Activated CD4-positive, alpha-beta T cell treated with anti-CD3 and anti-CD28 coated beads for 36 hours (primary cell): ENCODE measurements at places on chromosomes 6 and 20. TPM values are rescaled to one million over a fixed set of nuclear protein-coding genes. Genes with fewer than 3 reads are reported as not detected.

Gene SUMO4
- 5.3 TPM for total RNA-seq

Gene TDP2
- 41.4 TPM for total RNA-seq

Gene POFUT1
- 51.8 TPM for total RNA-seq

Gene ERGIC3
- 109 TPM for total RNA-seq

Gene MROH8
- 3.0 TPM for total RNA-seq

DNA sequence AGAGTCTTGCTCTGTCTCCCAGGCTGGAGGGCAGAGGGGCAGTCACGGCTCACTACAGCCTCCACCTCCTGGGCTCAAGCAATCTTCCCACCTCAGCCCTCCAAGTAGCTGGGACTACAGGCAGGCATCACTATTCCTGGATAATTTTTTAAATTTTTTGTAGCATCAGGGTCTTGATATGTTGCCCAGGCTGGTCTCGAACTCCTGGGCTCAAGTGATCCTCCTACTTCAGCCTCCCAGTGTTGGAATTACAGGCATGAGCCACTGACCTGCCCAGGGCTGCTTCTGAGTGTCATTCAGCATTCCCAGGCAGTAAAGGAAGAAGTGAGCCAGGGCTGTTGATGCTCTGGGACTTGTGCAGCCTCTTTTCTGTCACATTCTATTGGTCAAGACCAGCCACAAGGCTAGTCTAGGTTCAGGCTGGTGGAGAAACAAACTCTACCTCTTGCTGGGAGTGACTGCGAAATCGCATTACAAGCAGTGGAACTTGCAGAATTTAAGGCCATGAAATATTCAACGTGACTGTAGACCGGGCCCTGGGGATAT, 2.1 kb upstream of the ARFGEF2 start:
- H3K27me3 ChIP-seq = no peaks in the 10 kb centered on the region
- DNase-seq = no peak
- H3K4me3 ChIP-seq = peak overlapping the region; percentile 8
- peak overlapping the region; percentile 19 for H3K27ac ChIP-seq
- H3K36me3 ChIP-seq = peaks cover 2% of the 10 kb centered on the region

DNA sequence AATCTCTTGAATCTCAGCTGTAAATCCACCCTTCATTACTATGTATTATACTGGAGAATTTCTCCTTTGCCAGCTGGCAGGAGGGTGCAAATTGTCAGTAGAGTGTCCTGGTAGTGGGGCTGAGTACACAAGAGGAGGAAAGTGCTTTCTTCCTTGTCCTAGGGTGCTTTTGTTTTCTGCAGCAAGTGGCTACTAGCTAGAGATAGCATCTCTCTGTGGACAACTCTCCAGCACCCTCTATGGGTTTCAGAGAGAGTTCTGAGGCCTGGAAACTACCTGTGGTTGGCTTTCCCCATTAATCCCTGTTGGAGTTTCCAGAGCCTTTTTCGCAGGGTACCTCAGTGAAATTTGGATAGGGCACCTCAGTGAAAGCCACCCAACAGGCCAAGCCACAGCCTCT, 422.5 kb upstream of the RGS17 start:
- no peak overlapping the region for H3K27ac ChIP-seq
- no peaks in the 10 kb centered on the region for H3K36me3 ChIP-seq
- H3K27me3 ChIP-seq = peaks cover 1% of the 10 kb centered on the region
- no peak overlapping the region for H3K4me3 ChIP-seq
- no peak for DNase-seq

DNA sequence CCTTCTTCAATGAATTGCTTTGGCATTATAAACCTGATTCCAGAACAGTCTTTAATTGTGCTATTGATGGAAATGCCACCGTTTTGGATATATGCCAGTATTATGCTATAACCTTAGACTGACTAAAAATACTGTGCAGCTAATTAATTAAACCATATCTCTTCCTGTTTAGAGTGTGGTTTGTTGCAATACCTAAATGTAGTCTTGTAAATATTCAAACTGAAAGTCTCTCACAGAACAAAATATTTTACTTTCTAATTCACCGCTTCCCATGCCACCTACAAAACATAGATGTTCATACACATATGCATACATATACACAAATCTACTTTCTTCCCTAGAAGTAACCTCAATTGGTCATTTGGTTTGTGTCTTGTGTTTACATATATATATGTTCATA, 126.6 kb downstream of the SIM1 start:
- no peak for DNase-seq
- H3K27me3 ChIP-seq = no peaks in the 10 kb centered on the region

- H3K4me3 ChIP-seq = no peak overlapping the region
- H3K27me3 ChIP-seq = peaks cover 2% of the 10 kb centered on the region
- no peaks in the 10 kb centered on the region for H3K36me3 ChIP-seq
Measured at GRCh38 chr6:165769401-165769800, 106.4 kb upstream of the PDE10A start.

DNA sequence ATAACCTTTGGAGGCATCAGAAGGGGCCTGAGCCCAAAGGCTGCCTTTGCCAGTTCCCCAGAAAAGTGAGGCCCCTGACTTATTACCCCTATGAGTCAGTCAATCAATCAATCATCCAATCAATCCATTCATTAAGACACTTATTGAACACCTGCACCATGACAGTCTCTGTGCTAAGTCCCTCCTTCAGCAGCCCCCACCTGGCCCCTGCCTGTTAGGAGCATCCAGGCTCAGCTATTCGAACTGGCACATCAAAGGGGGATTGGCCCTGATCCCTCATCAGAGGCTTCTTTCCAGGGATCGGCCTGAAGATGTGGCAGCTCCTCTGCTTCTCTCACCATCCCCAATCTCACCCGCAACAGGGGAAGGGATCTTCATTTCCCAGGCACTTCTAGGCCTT, 27.7 kb upstream of the VEGFA start:
- H3K4me3 ChIP-seq = no peak overlapping the region
- H3K27me3 ChIP-seq = peaks cover 4% of the 10 kb centered on the region
- no peak for DNase-seq
- no peaks in the 10 kb centered on the region for H3K4me1 ChIP-seq

- H3K27ac ChIP-seq = no peak overlapping the region
- H3K4me3 ChIP-seq = no peak overlapping the region
- peaks cover 6% of the 10 kb centered on the region for H3K4me1 ChIP-seq
- no peaks in the 10 kb centered on the region for H3K27me3 ChIP-seq
Measured at GRCh38 chr6:143159001-143159400, 98.3 kb downstream of the AIG1 start.

GRCh38 chr6:52532457-52532856, 44.4 kb downstream of the TRAM2 start:
- peaks cover 36% of the 10 kb centered on the region for H3K4me1 ChIP-seq
- no peak overlapping the region for H3K27ac ChIP-seq
- no peak overlapping the region for H3K4me3 ChIP-seq
- DNase-seq = no peak
- peaks cover 4% of the 10 kb centered on the region for H3K36me3 ChIP-seq
- no peaks in the 10 kb centered on the region for H3K27me3 ChIP-seq

GRCh38 chr20:46898423-46898822, 3.8 kb downstream of the EYA2 start:
- H3K4me3 ChIP-seq = no peak overlapping the region
- H3K27me3 ChIP-seq = peaks cover 37% of the 10 kb centered on the region
- no peak overlapping the region for H3K27ac ChIP-seq
- DNase-seq = no peak
- no peaks in the 10 kb centered on the region for H3K36me3 ChIP-seq

DNA sequence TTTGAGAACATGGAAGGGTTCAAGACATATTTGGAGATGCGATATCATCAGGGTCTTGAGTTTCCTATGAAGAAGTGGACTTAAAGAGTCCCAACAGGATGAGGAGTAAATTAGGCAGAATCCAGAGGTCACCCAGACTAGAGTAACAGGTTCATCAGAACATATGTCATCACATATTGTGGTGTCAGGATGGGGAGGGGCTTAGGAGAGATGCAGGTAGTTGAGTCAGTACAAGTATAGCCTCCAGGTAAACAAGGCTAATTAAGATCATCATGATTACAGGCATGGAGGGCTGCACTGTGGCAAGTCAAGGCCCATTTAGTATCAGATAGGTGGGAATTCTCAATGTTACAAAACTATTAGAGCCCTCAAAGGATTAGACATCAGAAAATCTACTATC, 90.1 kb upstream of the PAK5 start:
- DNase-seq = no peak
- H3K36me3 ChIP-seq = no peaks in the 10 kb centered on the region
- peaks cover 4% of the 10 kb centered on the region for H3K27me3 ChIP-seq
- H3K4me1 ChIP-seq = no peaks in the 10 kb centered on the region
- H3K4me3 ChIP-seq = no peak overlapping the region
- H3K27ac ChIP-seq = no peak overlapping the region

GRCh38 chr20:50523552-50524167, 13.5 kb downstream of the PTPN1 start:
- H3K27me3 ChIP-seq = no peaks in the 10 kb centered on the region
- peaks cover 50% of the 10 kb centered on the region for H3K4me1 ChIP-seq
- no peak for DNase-seq
- no peak overlapping the region for H3K4me3 ChIP-seq

- H3K4me1 ChIP-seq = peaks cover 4% of the 10 kb centered on the region
- H3K4me3 ChIP-seq = no peak overlapping the region
- no peak overlapping the region for H3K27ac ChIP-seq
- no peaks in the 10 kb centered on the region for H3K27me3 ChIP-seq
- no peak for DNase-seq
Measured at GRCh38 chr20:61976644-61977418, 88.8 kb downstream of the TAF4 start.

GRCh38 chr6:141133836-141134235, 998.9 kb upstream of the GJE1 start:
- H3K36me3 ChIP-seq = no peaks in the 10 kb centered on the region
- H3K27me3 ChIP-seq = no peaks in the 10 kb centered on the region
- DNase-seq = no peak
- H3K4me1 ChIP-seq = no peaks in the 10 kb centered on the region

- H3K36me3 ChIP-seq = peaks cover 1% of the 10 kb centered on the region
- no peak overlapping the region for H3K27ac ChIP-seq
- peaks cover 5% of the 10 kb centered on the region for H3K4me1 ChIP-seq
- no peak overlapping the region for H3K4me3 ChIP-seq
- no peak for DNase-seq
Measured at GRCh38 chr6:162706232-162706631, 21.3 kb downstream of the PRKN start.

GRCh38 chr6:4979426-4979825, 24.4 kb downstream of the RPP40 start:
- H3K27ac ChIP-seq = no peak overlapping the region
- H3K36me3 ChIP-seq = no peaks in the 10 kb centered on the region
- no peak for DNase-seq
- H3K4me1 ChIP-seq = no peaks in the 10 kb centered on the region

GRCh38 chr6:132713352-132714134, at the start of gene VNN1:
Gene VNN1 (minus strand): TSS chr6:132714055. CDS start chr6:132714035, 20 bp downstream.
- H3K27ac ChIP-seq = no peak within 1 kb of the TSS
- H3K4me1 ChIP-seq = no peaks in the 10 kb centered on the region
- no peak for DNase-seq
- H3K27me3 ChIP-seq = peaks cover 14% of the 10 kb centered on the region
- no peaks in the 10 kb centered on the region for H3K36me3 ChIP-seq
- no peak within 1 kb of the TSS for H3K4me3 ChIP-seq

GRCh38 chr6:103139377-103139776, 1720.3 kb downstream of the HACE1 start:
- no peak overlapping the region for H3K27ac ChIP-seq
- H3K4me3 ChIP-seq = no peak overlapping the region
- no peaks in the 10 kb centered on the region for H3K27me3 ChIP-seq
- DNase-seq = no peak
- H3K36me3 ChIP-seq = no peaks in the 10 kb centered on the region

- no peaks in the 10 kb centered on the region for H3K4me1 ChIP-seq
- H3K36me3 ChIP-seq = no peaks in the 10 kb centered on the region
- no peak overlapping the region for H3K4me3 ChIP-seq
- no peaks in the 10 kb centered on the region for H3K27me3 ChIP-seq
- H3K27ac ChIP-seq = no peak overlapping the region
- no peak for DNase-seq
Measured at GRCh38 chr20:51687108-51687507, 81.1 kb downstream of the ATP9A start.

DNA sequence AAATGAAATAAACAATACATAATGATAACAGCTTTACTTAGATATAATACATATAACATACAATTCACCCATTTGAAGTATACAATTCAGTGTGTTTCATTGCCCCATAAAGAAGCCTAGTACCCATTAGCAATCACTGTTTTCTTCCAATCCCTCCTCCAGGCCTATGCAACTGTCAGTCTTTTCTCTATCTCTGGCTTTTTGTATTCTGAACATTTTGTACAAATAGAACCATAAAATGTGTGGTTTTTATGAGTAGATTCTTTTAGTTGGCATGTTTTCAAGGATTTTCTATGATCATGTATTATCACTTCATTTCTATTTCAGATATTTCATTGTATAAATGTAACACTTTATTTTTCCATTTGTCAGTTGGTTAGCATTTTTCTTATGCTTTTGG, 54.6 kb upstream of the MYO6 start:
- H3K27ac ChIP-seq = no peak overlapping the region
- H3K4me3 ChIP-seq = no peak overlapping the region
- peaks cover 31% of the 10 kb centered on the region for H3K36me3 ChIP-seq
- no peak for DNase-seq

DNA sequence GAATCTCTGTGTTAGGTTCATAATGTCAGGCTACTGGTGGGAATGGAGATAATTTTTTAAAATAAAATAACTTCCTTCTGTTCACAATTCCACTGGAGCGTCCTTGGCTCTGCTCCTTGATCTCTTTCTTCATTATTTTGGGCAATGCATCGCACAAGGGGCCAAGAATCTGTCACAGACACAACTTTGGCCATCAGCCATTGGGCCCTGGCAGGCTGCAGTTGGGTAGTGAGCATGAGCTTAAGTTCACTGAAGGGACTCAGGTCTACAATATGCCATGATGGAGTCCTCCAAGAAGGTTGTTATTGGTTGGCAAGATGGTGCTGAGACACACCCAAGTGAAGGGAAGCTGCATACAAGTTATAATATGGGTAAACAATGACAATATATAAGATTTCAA, 40.0 kb downstream of the CYP39A1 start:
- no peaks in the 10 kb centered on the region for H3K36me3 ChIP-seq
- no peak overlapping the region for H3K4me3 ChIP-seq
- H3K27me3 ChIP-seq = peaks cover 20% of the 10 kb centered on the region
- H3K27ac ChIP-seq = no peak overlapping the region
- DNase-seq = no peak
- H3K4me1 ChIP-seq = no peaks in the 10 kb centered on the region

DNA sequence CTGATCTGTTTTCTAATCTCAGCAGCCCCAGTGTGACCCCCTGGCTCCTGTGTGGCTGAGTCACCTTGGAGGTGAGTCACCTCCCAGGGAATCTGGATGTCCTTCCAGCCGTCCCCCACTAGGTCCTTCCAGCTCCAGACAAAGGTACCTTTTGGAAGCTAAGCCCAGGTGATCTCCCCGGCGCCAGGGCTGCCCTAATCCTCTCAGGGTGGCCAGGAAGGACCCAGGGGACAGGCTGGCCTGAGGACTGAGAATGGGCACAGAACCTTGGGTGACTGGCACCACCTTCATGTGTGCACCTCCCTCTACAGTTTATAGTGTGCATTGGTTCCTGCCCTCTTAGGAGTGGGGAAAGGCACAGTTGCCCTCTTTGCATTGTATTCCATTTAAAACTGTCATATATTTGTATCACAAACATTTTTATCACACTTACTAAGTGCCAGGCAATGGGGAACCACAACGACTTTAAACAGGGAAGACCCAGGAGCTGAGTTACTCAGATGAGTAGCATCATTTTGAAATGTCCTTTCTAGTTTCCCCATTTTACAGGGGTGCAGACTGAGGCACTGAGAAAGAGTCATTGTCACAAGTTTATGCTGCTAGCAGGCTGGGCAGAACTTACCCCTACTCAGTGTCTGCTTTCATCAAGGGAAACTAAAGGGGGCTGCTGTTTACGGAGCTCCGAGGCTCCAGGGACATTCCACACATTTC, 2.6 kb upstream of the BPIFB4 start:
- H3K27me3 ChIP-seq = no peaks in the 10 kb centered on the region
- H3K27ac ChIP-seq = no peak overlapping the region
- DNase-seq = peak; percentile 14
- no peak overlapping the region for H3K4me3 ChIP-seq
- peaks cover 2% of the 10 kb centered on the region for H3K4me1 ChIP-seq
- no peaks in the 10 kb centered on the region for H3K36me3 ChIP-seq
